Kidney (tissue), 22 donors: ENCODE measurements at places on chromosomes 2 and 18.
A peak's percentile ranks its signal among the peaks of the same experiment; 100 is the strongest.

DNA sequence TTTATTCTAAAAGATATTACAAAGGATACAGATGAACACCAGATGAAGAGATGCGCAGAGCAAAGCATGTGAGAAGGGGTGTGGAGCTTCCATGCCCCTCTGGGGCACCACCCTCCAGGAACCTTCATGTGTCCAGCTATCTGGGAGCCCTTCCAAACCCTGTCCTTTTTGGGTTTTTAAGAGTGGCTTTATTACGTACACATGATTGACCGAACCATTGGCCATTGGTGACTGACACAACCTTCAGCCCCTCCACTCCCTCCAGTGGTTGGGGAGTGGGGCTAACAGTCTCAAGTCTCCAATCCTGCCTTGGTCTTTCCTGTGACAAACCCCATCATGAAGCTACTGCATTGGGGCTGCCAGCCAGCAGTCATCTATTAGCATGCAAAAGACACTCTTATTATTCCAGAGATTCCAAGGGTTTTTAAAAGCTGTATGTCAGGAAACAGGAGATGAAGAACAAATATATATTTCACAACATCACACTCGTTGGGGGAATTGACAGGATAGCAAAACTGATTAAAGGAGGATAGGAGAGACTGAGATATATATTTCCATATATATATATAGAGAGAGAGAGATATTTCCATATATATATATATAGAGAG, 19.4 kb downstream of the IL1B start:
- DNase-seq: no peak

DNA sequence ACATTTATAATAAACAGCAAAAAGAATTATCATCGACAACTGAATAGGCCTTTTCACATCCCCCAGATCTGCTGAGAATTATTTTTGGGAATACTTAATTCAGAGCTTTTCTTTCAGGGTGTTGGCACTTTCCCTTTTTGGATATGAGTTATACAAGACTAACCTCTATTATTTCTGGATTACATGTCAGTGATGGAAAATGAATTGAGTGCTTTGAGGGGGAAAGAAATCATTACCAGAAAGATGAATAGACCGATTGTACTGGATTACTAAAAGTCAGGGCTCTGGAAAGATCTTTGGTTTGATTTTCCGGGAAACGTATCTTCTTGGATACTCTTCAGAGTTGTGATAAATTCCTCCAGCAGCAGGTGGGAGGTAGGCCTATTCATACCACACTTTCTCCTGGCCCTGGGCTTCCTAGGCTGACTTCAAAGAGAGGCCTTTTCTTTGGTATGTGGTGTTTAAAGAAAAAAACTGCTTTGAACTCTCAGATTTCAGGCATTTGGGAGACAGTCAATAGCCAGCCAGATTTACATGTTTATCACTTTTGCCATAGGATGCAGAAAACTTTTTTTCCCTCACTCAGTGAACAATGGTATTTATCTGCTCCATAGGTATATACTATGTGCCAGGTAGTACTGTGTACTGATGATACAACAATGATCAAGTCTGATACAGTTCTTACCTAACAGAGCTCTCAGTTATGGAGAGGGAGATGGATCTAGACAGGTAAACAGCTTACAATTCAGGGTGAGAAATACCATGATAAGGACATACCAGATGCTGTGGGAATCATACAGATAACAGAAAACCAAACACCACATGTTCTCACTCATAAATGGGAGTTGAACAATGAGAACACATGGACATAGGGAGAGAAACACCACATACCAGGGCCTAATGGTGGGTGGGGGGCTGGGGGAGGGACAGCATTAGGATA, 63.3 kb upstream of the ACTR3 start:
- peak; percentile 14 for DNase-seq

DNA sequence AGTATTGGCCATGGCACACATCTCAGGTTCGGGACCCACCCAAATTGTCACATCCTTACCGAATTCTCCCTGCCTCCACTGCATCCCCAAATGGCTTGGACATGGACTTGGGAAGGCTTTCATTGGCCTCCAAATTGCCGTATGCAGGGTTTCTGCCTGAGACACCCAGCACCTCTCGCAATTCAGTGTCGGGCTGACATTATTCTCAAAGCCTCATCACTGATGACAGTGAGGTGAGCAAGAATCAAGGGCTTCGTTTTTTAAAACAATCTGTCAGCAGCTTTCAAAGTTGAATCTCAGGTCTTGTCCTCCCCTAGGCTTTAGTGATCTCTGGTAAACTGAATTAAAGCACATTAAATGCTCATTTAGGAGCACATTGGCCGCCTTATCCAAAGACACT, 29.5 kb upstream of the TGFA start:
- DNase-seq: no peak

GRCh38 chr2:66574701-66575624, 140.0 kb downstream of the MEIS1 start:
- DNase-seq: peak; percentile 89

DNA sequence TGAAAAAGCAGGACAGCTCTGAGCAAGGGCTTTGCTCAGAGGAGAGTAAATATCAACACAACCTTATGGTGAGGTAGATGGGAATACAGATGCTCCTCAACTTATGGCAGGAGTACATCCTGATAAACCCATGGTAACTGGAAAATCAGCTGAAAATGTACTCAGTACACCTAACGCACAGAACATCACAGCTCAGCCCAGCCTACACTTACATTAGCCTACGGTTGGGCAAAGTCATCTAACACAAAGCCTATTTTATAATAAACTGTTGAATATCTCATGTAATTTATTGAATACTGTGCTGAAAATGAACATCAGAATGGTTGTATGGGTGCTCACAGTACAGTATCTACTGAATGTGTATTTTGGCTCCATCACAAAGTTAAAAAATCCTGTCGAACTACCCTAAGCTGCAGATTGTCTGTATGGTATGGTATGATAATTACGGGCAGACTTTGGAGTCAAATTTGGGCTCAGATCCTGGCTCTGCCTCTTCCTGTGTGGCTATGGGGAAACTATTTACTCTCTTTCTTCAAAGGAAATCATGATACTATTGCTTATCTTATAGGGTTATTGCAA, 120.3 kb upstream of the LYPD1 start:
- no peak for DNase-seq

DNA sequence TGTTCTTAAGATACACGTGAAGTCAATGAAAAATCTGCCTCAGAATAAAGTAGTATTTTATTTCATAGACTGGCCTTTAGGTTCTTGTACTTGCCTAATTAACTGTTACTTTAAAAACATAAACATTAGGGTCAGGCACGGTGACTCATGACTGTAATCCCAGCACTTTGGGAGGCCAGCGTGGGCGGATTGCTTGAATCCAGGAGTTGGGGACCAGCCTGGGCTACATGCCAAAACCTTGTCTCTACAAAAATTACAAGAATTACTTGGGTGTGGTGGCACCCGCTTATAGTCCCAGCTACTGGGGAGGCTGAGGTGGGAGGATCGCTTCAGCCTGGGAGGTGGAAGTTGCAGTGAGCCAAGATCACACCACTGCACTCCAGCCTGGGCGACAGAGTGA, 16.0 kb upstream of the SNORC start:
- DNase-seq: no peak

DNA sequence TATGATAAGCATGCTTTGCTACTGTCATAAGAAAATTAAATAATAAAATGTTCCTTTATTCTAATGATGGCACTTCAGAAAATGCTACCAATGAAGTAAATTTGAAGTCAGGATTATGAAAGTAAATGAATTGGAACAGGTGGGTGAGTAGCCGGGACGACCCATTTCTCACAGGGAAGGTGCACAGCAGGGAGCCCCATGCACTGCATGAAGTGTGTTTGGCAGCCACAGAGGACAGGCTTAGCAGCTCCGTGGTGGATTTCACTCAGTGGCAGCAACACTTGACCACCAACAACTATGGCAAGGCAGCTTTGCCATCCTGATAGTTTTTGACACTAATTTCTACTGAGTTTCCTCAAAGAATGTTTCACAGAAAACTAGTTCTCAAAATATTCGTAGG, 146.3 kb downstream of the ATL2 start:
- DNase-seq: no peak

GRCh38 chr2:234288974-234289455, 207.9 kb downstream of the ARL4C start:
- DNase-seq: peak; percentile 76

DNA sequence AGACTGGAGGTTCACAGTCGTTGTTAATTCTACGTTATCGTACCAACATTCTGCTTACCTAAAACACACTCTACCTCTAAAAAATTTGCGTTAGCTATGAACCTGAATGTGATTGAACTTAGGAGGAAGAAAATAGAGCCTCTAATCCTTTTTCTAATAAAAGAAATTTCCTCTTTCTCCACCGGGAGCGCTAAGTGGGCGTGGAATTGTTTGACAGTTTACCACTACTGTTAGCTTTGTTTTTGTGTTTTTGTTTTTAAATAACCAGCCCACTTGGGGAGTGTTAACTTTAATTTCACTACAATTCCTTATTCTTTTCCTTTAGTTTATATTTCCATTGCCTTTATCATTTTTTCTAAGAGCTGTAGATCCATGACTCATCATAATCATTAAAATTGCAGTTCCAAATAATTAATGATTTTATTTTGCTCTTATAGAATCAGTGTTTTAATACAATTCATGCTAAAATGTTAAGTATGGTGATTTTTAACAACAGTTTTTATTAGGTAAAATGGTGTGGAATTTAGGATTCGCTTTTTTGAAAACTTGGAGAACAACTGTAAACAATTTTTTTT, 55.0 kb upstream of the ITM2C start:
- no peak for DNase-seq

GRCh38 chr2:64980183-64980582, 9.0 kb upstream of the SLC1A4 start:
- no peak for DNase-seq

DNA sequence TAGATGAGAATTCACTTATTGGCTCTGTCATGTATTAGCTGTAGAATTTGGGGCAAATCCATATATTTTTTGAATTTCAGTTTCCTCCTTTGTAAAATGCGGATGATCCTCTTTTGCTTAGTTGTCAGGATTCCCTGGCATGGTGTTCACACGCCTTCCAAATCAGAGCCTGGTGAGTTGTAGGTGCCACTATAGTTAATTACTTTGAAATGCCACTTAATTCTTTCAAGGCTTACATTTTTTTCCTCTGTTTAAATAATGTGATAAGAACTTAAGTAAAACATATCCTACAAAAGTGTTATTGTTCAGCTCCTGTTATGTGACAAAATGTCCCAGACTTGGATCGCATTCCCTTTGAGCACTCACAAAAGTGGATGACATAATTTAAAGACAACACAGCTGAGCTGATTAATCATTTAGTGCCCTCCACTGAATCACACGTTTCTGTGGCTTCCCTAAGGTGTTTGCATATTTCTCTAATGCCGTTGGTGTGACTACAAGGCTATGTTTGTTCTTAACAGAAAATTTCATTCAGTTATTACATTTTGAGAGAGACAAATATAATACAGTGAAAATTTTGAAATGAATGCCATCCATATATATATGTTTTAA, 471.2 kb upstream of the CHST9 start:
- DNase-seq: no peak

- DNase-seq: no peak
Measured at GRCh38 chr18:79434607-79435401, 39.1 kb downstream of the NFATC1 start.

- DNase-seq: no peak
Measured at GRCh38 chr18:43692099-43692690, 414.9 kb upstream of the SYT4 start.

- DNase-seq: no peak
Measured at GRCh38 chr2:208172125-208172524, 8.7 kb upstream of the CRYGA start.

DNA sequence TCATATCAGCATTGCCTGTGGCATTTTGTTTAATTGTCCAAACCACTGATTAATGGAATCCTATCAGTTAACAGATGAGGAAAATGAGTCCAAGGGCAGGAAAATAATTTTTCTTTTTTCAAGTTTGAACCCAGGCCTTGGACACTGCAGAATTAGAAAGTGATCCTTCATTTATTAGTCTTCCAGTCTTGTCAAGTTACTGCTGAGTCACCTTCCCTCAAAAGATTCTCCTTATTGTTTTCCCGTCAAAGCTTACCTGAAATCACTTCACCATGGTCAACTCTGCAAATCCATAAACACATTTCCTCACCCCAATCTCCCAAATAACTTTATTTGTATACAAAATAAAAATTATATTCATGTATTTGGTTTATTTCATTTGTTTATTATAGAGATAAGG, 57.9 kb downstream of the WDR75 start:
- DNase-seq: no peak

DNA sequence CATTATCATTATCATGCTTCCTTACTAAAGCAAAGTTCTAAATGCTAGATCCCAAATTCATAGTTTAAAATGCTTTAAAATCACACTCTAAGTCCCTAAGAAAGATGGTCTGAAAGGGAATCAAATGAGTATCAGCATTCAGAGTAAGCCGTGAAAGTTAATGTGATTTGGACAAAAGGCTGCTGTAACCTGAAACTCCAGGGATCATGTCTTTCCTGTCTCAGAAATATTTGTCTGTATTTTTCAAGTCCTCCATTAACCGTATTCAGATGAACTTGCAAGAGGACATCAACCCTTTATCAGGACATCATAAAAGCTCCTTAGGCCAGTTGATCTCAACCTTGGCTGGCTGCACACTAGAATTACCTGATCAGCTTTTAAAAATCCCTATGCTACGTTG, 324.3 kb upstream of the PKDCC start:
- no peak for DNase-seq

- no peak for DNase-seq
Measured at GRCh38 chr2:27059141-27059820, 7.8 kb downstream of the AGBL5 start.

- DNase-seq: no peak
Measured at GRCh38 chr2:188028739-188029138, 262.9 kb upstream of the GULP1 start.

- DNase-seq: no peak
Measured at GRCh38 chr18:37012452-37012851, 183.5 kb downstream of the KIAA1328 start.

GRCh38 chr2:26355038-26355995, 8.7 kb upstream of the ADGRF3 start:
- DNase-seq: peak; percentile 92

DNA sequence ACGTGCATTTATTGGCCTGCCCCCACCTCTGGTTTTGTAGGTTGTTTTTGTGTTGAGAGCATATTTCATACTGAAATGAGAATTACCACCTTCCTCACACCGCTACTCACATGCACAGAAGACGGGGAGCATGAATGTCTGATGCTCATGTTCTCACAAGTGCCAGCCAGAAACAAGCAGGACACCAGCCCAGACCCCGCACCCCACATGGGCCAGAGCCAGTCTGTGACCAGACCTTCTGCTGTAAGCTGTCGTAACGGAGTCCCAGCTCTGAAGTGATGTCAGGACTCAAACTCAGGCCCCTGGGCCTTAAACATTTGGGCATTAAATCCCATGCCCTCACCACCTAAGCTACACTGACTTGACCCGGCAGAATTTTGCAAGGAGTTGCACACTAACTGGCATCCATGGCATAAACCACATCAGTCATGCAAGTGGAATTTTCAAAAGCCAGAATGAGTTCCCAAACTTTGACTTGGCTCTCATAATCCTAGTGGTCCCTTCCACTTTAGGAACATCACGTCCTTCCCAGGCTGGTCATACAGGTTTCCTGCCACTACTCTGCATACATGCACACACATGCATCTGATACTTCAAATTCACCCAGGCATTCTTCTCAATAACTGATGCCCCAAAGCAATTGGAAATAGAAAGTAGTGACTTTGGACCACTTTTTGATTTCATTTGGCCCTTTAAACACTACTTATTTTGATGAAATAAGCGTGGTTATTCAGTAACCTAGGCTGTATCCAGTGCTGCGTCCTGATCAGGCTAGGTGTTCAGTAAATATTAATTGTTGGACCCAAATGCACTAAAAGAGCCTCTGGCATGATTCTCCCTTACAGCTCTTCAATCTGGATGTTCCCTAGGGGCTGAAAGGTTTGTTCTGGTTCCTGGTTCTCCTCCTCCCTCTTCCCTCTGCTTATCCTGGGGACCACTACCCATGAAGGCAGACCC, 223.1 kb upstream of the ID2 start:
- DNase-seq: no peak
